ENCODE measurements at places on chromosomes 4 and X.

DNA sequence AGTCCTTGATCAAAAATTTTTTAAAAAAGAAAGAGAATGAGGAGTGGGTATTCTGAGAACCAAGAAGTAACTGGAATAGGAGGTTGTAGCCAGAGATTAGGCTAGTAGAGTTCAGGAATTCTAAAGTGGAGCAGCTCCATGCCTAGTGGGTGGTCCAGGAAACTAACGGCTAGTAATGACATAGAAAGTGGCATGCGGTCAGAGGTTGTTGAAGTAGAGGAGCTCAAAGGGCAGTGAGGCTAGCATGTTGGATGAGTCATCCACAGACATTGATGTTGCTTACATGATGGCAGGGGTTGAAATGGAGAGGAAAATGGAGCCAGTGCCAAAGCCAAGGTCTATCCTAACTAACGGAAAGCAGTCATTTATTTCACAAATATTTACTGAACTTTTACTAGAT lies 42.1 kb downstream of the TEX13B start:
- no peak for DNase-seq

DNA sequence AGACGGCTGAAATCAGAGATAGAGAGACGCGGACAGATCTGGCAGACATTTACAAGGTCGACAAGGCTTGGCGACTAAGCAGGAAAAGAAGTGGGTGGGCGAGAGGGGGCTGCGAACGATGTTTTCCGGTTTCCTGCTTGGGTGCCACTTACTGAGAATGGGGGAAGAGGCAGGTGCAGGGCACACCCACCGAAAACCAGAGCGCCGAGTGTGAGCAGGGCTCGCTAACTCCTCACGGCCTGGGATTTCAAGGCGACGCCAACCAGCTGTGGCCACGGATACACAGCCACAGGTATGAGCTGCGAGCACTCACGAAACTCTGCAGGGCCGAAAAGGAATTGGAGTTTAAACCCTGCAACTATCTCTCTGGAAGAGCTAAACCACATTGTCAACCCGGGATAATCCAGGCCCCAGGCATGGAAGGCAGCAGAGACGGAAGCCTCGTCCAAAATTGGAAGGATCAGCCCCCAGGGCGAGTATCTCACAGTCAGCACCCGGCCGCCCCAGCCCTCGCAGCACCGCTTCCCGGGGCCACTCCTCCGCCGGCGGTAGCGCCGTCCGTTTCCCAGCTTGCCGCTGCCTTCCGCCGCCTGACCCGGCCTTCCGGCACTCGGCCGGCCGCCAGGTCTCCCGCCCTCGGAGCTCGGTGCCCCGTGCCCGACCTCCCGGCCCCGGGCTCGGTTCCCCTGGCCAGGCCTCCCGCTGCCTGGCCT lies 778 bp downstream of the CASP3 start:
- peak; percentile 63 for DNase-seq

- no peak for DNase-seq
These were observed 70.4 kb downstream of the DHRSX start for GRCh38 chrX:2430265-2430825.

DNA sequence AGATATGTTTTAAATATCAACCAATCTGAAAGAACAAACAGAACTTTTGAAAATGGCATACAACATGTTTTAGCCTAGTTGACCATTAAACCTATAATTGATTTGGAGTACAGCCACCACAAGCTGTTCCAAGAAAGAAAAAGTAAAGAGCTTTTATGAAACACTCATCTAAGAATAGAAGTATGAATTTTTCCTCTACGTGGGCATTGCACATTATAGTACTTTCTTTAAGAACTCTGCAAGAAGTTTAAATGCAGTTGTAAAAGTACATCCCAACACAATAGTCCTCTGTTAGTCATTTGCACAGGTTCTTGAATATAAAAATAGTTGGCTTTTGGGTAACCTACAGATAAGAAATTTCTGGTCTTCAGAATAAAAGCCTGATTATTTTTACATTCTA lies 933.6 kb upstream of the ADGRL3 start:
- no peak for DNase-seq

GRCh38 chr4:11313157-11313943 lies 115.3 kb downstream of the HS3ST1 start:
- no peak for DNase-seq

GRCh38 chr4:165682611-165683010 lies 190.4 kb upstream of the TLL1 start:
- no peak for DNase-seq

DNA sequence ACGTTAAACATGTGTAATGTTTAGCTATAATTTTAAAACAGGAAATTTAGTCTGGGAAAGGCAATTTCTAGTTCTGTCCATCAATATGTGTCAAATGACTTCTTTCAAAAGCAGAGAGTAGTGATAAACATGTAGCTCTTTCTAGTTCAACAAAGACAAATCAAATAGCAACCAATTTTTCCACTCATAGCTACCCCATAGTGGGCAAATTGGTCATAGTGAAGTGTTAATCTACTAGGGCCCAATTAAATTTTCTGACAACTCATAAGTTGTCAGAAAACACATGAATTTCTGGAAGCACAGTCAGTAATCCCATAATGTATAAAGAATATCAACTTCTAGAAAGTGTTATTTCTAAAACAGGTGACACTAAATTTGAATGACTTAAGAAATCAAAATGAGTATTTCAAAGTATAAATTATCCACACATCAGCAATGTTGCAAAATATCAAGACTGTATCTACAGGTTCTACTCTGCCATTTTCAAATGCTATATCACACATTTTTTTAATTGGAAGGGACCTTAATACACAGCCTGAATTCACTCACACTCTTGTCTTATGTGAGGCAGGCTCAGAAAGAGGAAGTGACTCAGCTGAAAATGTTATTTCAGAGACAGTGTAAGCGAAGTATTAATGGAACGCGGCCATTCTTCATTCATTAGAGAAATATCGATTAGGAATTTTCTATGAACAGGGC lies 7.7 kb downstream of the OCIAD2 start:
- no peak for DNase-seq

- DNase-seq = no peak
These were observed 115.9 kb upstream of the PNPLA4 start for GRCh38 chrX:8043121-8043520.

DNA sequence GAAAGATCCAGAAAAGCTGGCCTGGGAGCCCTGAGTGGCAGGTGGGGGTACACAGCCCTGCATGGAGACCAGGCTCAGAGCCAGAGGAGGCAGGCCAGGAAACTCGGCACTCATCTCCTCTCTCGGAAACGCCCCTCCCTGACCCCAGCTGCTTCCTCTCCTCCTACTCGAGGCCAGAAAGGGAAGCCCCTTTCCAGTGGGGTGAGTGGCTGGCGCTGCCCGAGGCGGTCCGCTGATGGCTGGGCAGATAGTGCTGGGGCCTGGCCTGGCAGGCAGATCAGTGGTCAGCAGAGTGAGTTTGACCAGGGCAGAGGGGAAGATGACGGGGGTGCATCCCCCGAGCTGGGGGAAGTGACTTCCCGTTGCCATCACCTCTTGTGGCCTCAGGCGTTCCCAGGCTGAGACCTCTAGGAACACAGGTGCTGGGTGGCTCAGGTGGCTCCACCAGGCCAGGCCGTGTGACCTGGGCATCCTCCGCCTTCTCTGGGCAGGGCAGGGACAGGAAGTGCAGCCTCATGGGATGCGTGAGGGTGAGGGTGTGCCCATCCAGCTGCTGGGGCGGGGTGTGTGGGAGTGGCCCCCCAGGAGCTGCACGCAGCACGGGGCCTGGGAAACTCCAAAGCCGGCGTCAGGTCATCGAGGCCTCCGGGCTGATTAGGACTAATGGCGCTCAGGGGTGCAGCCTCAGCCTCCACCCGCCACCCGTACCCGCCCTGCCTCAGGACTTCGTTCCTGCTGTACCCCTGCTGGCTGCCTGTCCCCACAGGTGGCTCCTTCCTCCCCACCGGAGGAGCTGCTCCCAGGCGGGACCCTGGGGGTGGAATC lies 5.7 kb downstream of the SH3BP2 start:
- DNase-seq = no peak

- no peak for DNase-seq
These were observed 13.1 kb downstream of the PI4K2B start for GRCh38 chr4:25246680-25247611.

- DNase-seq = peak; percentile 15
These were observed 1.4 kb downstream of the HGFAC start for GRCh38 chr4:3442959-3443749.

GRCh38 chr4:6941796-6942195 lies 32.2 kb downstream of the TBC1D14 start:
- DNase-seq = no peak

GRCh38 chrX:121256647-121257046 lies 209.2 kb downstream of the GLUD2 start:
- DNase-seq = no peak

DNA sequence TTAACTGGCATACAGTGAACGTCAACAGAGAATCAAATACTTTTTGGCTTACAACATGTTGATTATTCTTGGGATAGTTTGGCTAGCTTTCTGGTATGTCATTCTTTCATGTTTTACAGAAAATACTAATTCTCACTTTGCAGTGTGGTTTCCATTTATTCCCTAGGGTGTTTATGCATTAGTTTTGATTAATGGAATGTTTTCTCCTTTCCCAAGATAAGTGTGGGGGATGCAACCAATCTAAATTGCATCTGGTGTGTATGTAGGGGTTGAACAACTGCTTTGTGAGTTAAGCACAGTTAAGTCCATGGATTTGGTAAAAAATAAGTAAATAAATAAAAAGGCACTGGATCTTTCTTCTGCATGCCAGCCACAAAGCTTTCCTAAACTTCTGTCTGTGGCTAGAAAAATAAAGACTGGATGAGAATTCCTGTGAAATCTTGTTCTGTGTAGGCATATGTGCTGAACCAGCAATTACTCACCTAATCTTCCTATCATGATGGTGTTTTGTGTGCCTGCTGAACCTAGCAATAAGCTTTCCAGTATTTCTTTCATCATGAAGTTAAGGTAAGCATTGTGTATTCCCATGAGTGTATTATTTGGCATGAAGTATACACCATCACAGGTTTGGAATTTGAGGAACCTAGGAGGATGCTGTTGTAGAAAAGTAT lies 50.6 kb upstream of the TENM3 start:
- DNase-seq = no peak

- DNase-seq = no peak
These were observed 64.3 kb downstream of the TIGD2 start for GRCh38 chr4:89175611-89176010.

DNA sequence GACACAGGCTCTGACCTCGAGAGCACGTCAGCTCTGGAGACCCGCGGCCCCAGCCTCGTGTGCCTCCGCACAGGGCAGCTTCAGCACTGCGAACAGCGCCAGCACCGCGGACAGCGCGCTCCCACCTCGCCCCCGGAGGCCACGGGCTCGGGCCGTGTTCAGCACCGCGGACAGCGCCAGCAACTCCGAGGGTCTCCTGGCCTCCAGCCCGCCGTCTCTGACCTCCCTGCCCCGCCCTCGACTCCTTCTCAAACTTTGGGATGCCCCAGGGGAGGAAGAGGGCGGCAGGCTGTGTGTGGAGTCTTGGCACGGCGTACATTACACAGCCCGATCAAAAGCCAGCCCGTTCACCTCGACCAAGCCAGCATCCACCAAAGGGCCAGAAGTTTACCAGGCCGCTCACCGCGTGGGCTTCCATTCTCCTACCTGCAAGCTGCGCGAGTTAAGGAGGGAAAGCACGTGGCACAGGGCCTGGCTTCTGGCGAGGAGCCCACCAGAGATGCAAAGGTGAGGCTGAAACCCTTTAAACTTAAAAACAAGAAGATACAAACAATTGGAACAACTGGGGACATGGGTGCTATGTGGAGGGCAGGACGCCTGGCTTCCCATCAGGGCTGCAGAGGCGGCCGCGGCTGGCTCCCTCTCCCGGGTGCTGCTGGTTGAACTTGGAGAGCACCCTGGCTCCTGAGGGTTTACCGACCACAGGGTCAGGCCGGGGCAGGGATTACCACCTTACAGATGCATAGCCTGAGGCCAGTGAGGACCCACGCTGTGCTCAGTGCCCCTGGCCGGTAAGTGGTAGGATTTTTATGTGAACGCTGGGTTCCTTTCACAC lies 4.5 kb upstream of the NKX1-1 start:
- no peak for DNase-seq

- DNase-seq = no peak
These were observed 942.3 kb upstream of the PRKX start for GRCh38 chrX:4655743-4656142.

- peak; percentile 63 for DNase-seq
These were observed 377 bp downstream of the TIMM17B start for GRCh38 chrX:48897157-48897624.

DNA sequence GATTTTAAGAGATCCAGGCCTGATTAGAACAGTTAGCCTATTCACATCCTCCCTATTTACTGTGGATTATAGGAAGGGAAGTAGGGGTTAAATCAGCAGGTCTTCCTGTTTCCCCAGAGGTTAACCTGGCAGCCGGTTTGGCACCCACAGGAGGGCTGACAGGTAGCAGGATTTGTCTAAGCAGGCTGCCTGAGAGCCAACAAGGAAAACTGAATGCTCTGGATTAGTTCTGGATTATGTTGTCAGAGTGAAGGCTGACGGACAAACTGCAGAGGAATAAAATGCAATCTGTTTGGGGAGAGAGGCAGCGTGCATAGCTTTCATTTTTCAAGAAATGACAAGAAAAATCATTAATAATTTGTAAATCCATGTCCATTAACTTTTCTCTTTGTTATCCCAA lies 397.1 kb upstream of the FAM241A start:
- DNase-seq = no peak

GRCh38 chr4:83569429-83569828 lies 33.5 kb downstream of the GPAT3 start:
- no peak for DNase-seq

DNA sequence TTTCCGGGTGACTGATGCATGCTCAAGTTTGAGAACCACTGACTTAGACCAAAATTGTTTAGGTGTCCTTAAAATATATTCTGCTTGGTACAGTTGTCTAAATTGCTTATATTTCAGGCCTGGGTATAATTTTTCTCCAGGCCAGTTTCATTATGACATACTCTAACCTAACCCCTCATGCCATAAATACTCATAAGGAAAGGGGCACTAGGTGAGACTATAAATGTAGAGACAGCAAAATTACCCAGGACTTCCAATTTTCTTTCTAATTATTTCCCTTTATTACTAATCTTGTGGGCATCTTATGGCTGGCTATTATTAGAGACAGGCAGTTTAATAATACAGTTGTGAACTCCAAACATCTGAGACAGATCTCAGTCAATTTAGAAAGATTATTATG lies 150.2 kb downstream of the RRAGB start:
- no peak for DNase-seq
